ENCODE measurements at places on chromosomes 11 and 22. TPM values are rescaled to one million over a fixed set of nuclear protein-coding genes. Genes with fewer than 3 reads are reported as not detected.

GRCh38 chr22:19438298-19438697 lies 6.0 kb downstream of the MRPL40 start:
- no peak for DNase-seq
- no peak overlapping the region for H3K4me3 ChIP-seq
- no peak overlapping the region for H3K27ac ChIP-seq
- H3K36me3 ChIP-seq: peaks cover 65% of the 10 kb centered on the region
- H3K27me3 ChIP-seq: no peaks in the 10 kb centered on the region

DNA sequence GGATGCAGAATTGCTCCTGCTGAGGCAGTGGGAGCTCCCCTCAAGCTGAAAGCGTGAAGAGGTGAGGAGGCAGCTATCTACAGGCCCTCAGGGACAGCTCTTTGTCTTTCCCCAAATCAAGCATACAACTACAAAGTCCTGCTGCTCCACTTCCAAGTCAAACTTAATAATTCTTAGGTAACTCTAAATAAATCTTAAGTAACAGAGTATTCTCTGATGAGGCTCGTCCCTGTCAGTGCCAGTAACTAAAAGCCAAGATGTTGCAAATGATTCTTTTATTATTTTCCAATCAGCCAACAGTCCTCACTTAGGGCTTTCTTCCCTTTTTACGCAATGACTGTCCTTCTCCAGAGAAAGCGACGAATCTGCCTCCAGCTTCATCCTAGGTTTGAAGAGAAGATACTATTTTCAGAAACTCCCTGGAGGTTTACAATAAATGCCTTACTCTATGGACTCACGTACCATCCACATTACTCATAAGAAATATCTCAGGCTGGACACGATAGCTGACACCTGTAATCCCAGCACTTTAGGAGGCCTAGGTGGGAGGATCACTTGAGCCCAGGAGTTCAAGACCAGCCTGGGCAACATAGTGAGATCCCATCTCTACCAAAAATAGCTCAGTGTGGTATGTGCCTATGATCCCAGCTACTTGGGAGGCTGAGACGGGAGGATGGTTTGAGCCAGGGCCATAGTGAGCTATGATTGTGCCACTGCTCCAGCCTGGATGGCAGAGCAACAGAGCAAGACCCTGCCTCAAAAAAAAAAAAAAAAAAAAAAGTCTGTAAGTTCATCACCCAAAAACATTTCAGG lies 3.1 kb upstream of the C22orf39 start:
- H3K27ac ChIP-seq: no peak overlapping the region
- DNase-seq: no peak
- H3K4me1 ChIP-seq: peaks cover 25% of the 10 kb centered on the region

DNA sequence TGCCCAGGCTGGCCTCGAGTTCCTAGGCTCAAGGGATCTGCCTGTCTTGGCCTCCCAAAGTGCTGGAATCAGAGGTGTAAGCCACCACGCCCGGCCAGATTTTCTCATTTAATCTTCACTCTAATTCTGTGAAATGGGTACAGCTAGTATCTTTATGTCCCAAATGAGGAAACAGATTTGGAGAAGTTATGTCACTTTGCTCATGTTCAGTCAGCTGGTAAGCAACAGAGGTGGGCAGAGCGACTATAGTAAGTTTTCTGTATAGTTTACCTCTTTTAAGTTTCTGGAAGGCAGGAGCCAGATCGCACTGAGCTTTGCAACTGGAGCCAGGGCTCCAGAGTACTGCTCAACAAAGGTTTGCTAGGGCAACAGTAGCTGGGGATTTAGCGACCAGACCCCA lies 33.2 kb downstream of the RCOR2 start:
- H3K27ac ChIP-seq: no peak overlapping the region
- peaks cover 35% of the 10 kb centered on the region for H3K4me1 ChIP-seq

The TTC17 gene
- 45.3 TPM for total RNA-seq

The HYOU1 gene
- total RNA-seq: 54.8 TPM

GRCh38 chr11:82796998-82797961 lies 63.6 kb upstream of the FAM181B start:
- H3K27ac ChIP-seq: no peak overlapping the region
- no peak for DNase-seq
- H3K4me1 ChIP-seq: no peaks in the 10 kb centered on the region

DNA sequence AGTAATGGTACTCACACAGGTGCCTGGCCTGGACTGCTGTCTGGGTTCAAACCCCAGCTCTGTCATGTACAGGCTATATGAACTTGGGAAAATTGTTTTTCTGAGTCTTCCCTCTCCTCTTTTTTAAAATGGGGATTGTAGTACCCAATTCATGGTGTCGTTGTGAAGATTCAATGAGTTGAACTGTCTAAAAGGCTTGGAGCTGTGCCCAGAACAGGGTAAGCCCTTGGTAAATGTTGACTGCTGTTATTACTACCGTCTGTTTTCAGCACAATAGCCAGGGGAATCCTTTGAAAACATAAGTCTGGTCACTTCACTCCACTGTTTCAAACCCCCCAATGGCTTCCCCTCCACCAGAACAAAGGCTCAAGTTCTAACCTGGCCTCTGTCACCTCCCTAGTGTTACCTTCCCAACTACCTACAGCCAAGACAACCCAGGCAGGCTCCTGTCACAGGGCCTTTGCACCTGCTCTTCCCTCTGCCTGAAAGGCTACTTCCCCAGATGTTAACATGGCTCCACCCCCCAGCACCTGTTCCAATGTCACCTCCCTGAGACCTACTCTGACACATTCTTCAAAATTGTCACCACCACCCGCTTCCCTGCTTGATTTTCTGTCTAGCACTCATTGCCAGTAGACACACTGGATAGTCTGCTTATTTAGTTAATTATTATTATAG lies 152.8 kb downstream of the CHST1 start:
- H3K36me3 ChIP-seq: no peaks in the 10 kb centered on the region
- H3K4me1 ChIP-seq: no peaks in the 10 kb centered on the region
- no peak for DNase-seq

DNA sequence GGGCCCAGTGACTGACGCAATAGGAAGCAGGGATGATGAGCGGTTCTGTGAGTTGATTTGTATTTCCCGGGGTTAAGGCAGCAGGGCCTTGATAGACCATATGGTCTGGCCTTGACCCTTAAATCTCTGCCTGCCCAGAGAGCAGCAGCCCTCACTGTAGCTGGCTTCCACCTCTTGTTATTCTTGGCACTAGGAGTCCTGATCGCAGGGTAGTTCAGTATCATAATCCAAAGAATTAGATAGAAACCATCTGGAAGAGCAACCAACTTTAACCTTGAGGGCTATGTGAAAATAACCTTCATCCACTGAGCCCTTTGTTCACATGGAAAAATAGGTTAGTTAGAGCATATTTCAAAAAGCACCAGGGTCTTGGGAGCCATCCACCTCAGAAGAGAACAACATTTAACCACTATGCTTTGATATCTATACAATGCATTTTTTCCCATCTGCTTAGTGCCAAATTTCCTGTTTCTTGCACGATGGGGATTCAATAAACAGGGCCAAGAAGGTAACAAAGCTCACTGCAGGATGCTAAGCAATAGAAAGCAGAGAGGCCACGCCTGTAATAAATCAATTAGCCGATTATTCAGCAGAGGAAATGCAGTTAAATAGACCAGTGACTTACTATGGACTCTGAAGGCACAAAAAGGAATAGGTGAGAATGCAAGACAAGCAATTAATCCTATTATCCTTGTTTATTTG lies 761.3 kb downstream of the OPCML start:
- no peaks in the 10 kb centered on the region for H3K36me3 ChIP-seq
- no peak for DNase-seq
- no peak overlapping the region for H3K4me3 ChIP-seq

GRCh38 chr11:13260963-13261588 lies 16.5 kb upstream of the BMAL1 start:
- H3K4me1 ChIP-seq: peaks cover 32% of the 10 kb centered on the region
- peak; percentile 91 for DNase-seq
- peak overlapping the region; percentile 73 for H3K27ac ChIP-seq

The UBQLN3 gene
- 0.13 TPM for total RNA-seq

- H3K4me1 ChIP-seq: no peaks in the 10 kb centered on the region
- no peak overlapping the region for H3K27ac ChIP-seq
- no peak overlapping the region for H3K4me3 ChIP-seq
- DNase-seq: no peak
These were observed 74.5 kb downstream of the PDHX start for GRCh38 chr11:34990916-34991315.

The TEX12 gene
- not detected for total RNA-seq

DNA sequence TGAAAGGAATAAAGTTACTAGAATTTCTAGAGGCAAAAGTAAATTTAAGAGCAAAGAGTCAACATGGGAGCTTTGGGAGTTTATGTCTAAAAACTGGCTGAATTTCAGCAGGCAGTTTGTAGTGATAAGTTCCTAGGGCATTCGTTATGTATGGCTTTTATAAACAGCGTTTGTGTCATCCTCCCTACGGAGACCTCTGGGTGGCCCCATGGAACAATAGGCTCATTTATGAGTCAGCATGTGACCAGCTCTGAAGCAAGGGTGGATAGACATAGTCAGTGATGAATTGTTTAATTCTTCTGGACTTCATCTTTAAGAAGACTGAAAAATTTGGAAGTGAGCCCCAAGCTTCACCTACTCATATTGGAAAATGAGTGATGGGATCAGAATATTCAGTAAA lies 37.1 kb downstream of the SVIP start:
- H3K4me3 ChIP-seq: no peak overlapping the region
- no peak for DNase-seq
- H3K4me1 ChIP-seq: no peaks in the 10 kb centered on the region
- H3K36me3 ChIP-seq: no peaks in the 10 kb centered on the region
- H3K27me3 ChIP-seq: no peaks in the 10 kb centered on the region

- H3K4me1 ChIP-seq: no peaks in the 10 kb centered on the region
- no peak overlapping the region for H3K4me3 ChIP-seq
- H3K27me3 ChIP-seq: no peaks in the 10 kb centered on the region
- H3K27ac ChIP-seq: no peak overlapping the region
- no peak for DNase-seq
These were observed 119.7 kb upstream of the CD82 start for GRCh38 chr11:44445500-44446365.

The LRRC74B gene
- not detected for total RNA-seq

- no peak overlapping the region for H3K4me3 ChIP-seq
- no peaks in the 10 kb centered on the region for H3K4me1 ChIP-seq
- H3K27me3 ChIP-seq: peaks cover 9% of the 10 kb centered on the region
- H3K36me3 ChIP-seq: no peaks in the 10 kb centered on the region
- DNase-seq: no peak
These were observed 9.8 kb upstream of the XKR3 start for GRCh38 chr22:16834971-16835370.

The HBG2 gene
- not detected for total RNA-seq

The DERL3 gene
- not detected for total RNA-seq

The OSBP2 gene
- 3.0 TPM for total RNA-seq

DNA sequence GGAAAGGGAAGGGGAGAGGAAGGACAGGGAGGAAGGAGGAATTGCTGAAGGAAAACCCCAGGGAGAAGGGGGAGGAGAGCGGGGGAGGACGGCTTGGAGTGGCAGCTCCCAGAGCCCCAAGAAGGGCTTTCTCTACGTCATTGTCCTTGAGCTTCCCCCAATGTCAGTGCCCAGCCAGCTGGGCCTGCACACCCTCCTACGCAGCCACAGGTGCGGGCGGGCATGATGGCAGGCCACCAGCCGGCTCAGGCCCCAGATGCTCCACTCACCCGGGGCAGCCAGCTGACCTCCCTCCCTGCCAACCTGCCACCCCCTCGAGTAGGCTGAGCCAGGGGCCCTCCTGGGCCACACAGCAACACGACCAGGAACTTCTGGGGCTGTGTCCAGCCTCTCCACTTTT lies 11.2 kb downstream of the SYT7 start:
- DNase-seq: no peak
- no peak overlapping the region for H3K27ac ChIP-seq
- H3K4me1 ChIP-seq: peaks cover 12% of the 10 kb centered on the region
- H3K27me3 ChIP-seq: peaks cover 23% of the 10 kb centered on the region
- no peaks in the 10 kb centered on the region for H3K36me3 ChIP-seq

GRCh38 chr22:30188911-30189310 lies 57.6 kb downstream of the LIF start:
- DNase-seq: no peak
- H3K27ac ChIP-seq: no peak overlapping the region
- H3K4me1 ChIP-seq: peaks cover 7% of the 10 kb centered on the region
- H3K4me3 ChIP-seq: no peak overlapping the region
- no peaks in the 10 kb centered on the region for H3K36me3 ChIP-seq
- no peaks in the 10 kb centered on the region for H3K27me3 ChIP-seq

The CCDC89 gene
- 2.4 TPM for total RNA-seq

DNA sequence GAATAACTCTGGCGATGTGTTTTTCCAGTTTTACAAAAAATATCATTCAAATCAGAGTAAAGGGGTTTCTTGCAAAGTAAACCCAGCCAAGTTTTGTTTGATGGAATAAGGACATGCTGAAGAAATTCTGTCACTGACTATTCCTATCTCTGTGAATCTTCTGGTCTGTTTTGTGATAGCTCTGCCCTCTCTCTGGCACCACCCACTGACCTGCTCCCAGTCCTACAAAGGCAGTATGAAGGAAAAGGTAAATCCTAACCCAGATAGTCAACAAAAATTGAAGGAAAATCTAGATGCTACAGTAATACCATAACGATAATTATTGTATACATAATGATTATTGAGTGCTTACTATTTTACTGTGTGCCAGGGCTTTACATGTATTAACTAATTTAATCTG lies 76.3 kb upstream of the TP53AIP1 start:
- no peak overlapping the region for H3K27ac ChIP-seq
- no peak overlapping the region for H3K4me3 ChIP-seq
- H3K27me3 ChIP-seq: no peaks in the 10 kb centered on the region

DNA sequence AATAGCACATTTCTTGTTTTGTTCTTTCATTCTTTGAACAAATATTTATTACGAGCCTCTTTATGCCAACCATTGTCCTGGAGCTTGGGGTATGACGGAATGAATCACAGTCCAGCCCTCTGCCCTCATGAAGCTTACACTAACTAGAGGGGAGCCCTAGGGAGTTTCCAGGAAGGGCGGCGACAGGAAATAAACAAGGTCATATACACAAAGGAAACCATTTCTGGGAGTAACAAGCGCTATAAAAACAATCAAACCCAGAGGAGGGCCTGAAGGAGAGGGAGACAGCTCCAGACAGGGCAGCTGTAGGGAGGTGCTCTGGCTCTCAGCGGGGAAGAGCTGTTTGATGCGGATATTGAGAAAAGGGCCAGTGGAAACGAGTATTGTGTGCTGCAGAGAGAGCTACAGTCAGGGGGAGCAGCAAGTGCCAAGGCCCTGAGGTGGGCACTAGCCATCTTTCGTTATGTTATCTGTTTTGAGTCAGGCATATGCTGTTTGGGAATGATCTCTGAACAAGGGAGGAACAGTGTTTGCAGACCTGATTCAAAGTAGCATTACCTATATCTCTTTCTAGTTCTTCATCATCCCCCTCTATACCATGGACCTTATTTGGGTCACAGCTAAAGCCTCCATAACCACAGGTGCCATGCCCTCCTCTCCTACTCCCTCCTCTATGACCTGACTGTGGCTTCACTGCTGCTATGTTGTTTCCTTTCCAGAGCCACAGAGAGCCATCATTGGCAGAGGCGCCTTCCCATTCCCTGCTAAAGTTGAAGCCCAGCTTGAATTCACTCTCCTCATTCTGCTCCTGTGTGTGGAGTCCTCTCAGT lies 15.3 kb upstream of the ZBTB16 start:
- DNase-seq: no peak
- no peaks in the 10 kb centered on the region for H3K36me3 ChIP-seq
- no peak overlapping the region for H3K4me3 ChIP-seq

All from esophagus muscularis mucosa (tissue), 4 donors.